DMS79 (cell line): ENCODE measurements at places on chromosomes 12 and 14.

DNA sequence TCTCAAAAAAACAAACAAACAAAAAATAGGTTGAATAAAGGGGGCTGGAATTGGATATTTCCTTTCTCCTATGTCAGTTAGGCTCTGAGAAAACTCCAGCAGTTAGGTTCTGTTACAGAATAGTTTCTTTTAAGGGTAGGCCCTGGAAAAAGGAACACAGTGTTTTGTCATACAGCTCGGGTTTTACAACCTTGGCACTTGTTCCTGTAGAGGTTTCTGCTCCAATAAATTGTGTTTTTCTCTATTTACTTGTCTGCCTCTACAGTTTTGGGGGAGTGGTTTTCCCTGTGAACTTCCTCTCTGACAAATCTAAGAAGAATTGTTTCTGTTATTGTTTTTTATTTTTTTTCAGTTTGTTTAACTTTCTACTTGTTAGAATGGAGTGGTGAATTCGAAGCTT lies 167.6 kb downstream of the ACSS3 start:
- no peak for DNase-seq

DNA sequence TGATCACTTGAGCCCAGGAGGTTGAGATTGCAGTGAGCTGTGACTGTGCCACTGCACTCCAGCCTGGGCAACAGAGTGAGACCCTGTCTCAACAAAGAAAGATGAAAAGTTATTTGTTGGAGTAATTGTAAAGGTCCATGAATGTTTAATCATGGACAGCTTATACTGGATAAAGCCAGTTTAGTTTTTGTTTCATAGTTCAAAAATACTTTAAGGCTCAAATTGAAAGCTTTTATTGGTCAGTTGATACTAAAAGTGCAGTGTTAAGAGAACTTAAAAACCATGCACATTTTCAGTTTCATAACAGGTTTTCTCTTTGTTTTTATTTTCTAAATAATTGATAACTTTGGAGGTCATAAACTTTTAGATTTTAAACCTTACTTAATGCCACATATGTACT lies 108.4 kb downstream of the MON2 start:
- no peak for DNase-seq

DNA sequence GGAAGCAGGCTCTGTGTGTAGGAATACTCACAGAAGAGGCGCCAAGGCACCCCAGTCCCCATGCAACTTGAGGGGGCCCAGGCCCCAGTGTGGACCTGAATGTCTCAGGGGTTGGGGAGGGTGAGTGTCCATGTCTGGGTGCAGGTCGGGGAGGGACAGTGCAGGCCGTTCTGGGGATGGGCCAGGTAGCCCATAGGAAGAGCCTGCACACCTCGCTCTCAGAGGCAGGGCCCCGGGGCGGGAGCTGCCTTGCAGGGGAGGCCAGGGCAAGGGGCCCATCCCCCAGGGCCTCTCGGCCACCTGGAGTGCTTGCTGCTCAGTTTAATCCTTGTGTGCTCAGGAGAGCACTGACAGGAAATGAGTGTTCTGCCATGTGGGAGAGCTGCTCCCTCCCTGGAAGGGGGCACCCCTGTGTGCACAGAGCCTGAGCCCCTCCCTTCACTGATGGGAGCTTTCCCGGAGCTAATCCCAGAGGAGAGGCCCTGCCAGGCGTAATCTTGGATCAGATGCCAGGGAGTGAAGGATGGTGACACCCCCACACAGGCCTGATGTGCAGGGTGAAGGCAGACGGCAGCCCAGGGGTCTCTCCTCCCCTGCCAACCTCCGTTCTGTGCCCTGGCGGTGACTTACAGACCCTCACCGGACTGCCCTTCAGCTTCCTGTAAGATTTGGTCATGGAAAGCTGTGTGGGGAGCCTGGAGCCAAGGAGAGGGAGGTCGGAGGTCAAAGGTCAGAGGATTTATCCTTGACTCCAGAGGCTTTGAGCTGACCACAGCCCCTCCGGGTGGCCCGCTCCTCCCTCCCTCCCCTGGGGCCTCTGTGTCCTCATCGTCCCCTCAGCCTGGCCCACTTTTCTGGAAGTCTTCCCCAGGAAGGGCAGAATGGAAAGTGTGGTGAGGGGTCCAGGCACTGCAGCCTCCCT lies 24.4 kb upstream of the FBRSL1 start:
- DNase-seq: no peak

DNA sequence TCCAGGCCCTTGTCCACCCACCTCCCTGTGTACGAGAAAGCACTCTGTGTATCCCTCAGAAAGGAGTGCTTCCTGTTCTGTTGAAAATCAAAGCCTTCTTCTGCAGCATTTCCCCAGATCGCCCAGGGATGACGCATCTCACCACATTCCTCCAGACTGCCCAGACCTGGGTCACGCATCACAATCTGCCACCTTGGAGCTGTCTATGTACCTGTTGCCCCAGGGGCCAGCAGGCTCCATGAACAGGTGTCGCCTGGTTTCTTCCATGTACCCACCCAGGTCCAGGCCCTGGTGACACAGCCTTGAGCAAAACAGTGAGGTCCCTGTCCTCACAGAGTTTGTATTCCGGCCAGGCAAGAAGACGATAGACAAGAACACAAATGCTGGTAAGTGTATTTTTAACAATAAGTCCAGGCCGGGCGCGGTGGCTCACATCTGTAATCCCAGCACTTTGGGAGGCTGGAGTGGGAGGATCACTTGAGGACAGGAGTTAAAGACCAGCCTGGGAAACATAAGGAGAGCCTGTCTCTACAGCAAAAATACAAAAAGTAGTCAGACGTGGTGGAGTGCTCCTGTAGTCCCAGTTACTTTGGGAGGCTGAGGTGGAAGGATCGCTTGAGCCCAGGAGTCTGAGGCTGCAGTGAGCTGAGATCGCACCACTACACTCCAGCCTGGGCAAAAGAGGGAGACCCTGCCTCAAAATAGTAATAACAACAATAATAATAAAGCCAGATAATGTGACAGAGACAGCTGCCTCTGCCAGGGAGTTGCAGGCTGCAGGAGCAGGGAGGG lies 6.8 kb upstream of the PPP1R13B start:
- DNase-seq: no peak

- DNase-seq: no peak
Measured at GRCh38 chr12:65882486-65882885, 58.2 kb downstream of the HMGA2 start.

GRCh38 chr14:101031721-101032120 lies 128.2 kb upstream of the RTL1 start:
- DNase-seq: no peak

DNA sequence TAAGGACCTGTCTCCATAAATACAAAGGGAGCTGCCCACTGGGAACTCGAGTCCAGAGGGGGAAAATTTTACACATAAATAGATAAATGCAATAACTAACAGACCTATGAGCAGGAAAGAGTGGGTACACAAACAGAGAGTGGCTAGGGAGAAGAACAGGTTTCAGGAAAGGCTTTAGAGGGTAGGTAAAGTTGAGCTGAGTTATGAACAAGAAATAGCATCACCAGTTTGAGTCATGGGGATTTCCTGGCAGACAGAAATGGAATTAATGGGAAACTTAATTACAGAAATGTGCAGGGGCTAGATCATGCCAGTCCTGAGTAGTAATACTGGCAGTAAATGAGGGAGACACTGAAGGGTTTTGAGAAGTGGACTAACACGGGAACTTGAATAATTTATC lies 58.0 kb upstream of the CCDC175 start:
- no peak for DNase-seq

GRCh38 chr12:123991372-123991951 lies 18.4 kb downstream of the ZNF664 start:
- DNase-seq: no peak

GRCh38 chr12:24038211-24038997 lies 88.9 kb upstream of the SOX5 start:
- DNase-seq: no peak

GRCh38 chr14:105168496-105168978 lies at the start of gene JAG2:
TSS of gene JAG2 (minus strand) at chr14:105168776. CDS start at chr14:105168420, 356 bp downstream.
- peak; percentile 15 for DNase-seq

DNA sequence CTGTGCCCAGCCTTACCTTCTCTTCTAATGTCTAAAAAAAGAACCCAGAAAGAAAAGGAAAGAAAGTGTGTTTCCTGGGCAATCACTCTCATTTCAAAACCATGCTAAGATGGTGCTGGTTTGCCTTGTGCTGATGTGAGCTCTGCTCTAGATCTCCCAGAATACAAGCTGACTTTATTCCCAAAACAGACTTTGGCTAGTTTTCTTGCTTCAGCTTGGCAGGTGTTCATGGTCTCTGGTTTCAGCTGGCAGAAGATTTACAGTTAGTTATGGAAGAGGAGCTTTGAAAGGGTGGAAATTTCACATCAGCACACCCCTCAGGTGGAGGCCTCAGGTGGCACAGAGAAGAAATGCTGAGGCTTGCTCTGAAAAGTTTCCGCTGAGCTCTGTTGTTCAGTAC lies 34.4 kb downstream of the PPP1R36 start:
- DNase-seq: no peak

DNA sequence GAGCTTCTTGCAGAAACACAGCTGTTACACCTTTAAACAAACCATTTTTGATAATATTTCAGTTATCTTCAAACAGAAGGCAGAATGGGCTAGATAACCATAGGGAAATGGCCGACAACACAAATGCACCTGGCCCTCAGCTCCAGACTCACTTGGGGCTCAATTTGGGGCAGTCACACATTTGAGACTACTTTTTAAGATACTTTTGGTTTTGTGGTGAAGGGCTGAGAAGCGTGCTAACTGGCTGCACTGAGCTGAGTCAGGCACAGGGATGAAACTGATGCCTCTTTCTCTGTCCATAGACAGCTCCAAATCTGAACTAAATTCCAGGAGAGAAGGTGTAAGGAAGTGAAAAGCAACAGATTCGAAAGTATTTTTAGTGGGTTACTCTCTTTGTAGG lies 18.5 kb upstream of the GRIP1 start:
- no peak for DNase-seq

- no peak for DNase-seq
Measured at GRCh38 chr12:68246350-68246749, 7.1 kb downstream of the IL22 start.

- DNase-seq: no peak
Measured at GRCh38 chr12:9118158-9118557, 2.4 kb upstream of the A2M start.

GRCh38 chr12:19707948-19708409 lies 268.7 kb downstream of the AEBP2 start:
- no peak for DNase-seq

- DNase-seq: no peak
Measured at GRCh38 chr12:101927036-101927435, 49.7 kb downstream of the DRAM1 start.

DNA sequence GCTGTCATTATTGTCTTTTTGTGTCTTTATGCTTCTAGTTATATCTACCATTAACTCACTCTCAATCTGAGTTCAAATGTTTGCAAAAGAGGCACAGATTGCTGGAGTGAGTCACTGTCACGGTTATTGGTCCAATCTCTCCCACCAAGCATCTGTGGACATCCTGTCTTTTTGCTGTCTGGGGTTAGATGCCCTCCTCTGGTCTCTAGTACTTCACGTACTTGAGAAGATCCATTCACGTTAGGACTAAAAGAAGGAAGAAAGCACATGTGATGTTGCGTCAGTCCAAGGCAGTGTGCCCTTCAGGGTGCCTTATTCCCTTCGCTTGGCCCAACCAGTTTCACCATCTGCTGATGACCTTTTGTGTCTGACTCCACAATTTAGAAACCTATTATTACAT lies 72.3 kb upstream of the STXBP6 start:
- no peak for DNase-seq

- no peak for DNase-seq
Measured at GRCh38 chr14:39731912-39732311, 299.7 kb upstream of the FBXO33 start.

- DNase-seq: no peak
Measured at GRCh38 chr14:51473808-51474565, 177.7 kb upstream of the FRMD6 start.

GRCh38 chr12:79486154-79486553 lies 204.6 kb downstream of the PAWR start:
- no peak for DNase-seq

DNA sequence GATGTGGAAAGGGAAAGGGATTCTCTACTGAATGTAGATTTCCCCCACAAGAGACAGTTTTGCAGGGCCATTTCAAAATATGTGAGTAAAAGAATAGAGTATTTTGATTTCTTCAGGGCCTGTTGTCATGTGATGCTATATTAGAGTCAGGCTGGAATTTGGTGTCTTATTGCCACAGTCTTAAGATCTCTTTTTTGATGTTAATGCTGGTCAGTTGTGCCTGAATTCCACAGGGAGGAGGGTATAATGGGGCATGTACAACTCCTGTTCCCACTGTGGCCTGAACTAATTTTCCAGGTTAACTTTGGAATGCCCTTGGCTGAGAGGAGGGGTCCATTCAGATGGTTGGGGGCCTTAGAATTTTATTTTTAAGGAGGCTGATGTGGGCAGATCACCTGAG lies 111.0 kb upstream of the MAX start:
- no peak for DNase-seq

DNA sequence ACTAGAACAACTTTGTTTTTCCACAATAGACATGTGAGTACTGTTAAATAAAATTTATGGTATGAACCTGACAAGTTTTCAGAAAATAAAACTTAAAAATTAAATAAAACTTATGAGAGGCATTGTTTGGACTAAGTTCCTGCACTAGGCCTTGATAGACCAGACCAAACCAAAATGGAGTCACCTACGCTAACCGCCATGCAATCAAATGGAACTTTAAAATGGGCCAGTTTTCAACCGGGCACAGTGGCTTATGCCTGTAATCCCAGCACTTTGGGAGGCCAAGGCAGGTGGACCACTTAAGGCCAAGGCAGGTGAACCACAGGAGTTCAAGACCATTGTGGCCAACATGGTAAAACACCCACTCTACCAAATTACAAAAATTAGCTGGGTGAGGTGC lies 5.1 kb upstream of the RFC5 start:
- DNase-seq: no peak

GRCh38 chr14:100815478-100816285 lies 10.2 kb upstream of the MEG3 start:
- DNase-seq: no peak

DNA sequence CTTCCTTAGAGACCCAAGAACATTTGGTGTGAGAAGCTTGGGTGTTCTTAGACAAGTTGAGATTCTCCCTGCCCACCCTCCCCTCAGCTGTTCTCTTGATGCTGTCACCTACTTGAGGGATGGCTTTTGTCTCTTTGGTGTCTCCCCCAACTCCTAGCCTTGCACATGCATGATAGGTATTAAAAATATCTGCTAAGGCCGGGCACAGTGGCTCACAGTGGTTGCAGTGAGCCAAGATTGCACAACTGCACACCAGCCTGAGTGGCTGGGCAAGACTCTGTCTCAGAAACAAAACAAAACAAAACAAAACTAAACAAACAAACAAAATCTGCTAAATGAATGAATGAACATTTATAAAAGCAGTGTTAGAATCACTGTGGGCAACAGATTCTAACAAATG lies 261.1 kb downstream of the AKAP6 start:
- DNase-seq: no peak

DNA sequence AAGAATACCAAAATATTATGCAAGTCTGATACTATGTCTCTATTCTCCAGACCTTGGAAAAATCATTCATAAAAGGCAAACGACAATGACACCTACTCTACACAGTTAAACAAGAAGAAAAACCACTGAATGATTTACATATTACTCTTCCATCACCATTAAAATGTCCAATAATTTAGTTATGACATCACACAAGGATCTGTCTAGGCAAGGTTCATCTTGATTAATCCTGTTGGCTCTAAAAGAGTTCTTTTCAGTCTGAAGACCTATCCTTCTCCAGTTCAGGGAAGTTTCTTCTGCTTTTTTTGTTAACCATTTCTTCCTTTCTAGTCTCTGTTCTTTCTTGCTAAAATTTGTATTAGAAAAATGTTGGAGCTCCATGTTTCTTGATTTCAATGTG lies 64.0 kb downstream of the OSBPL8 start:
- DNase-seq: no peak

- DNase-seq: no peak
Measured at GRCh38 chr14:71985538-71986189, 53.4 kb downstream of the RGS6 start.

- DNase-seq: no peak
Measured at GRCh38 chr14:89128311-89129026, 288.6 kb downstream of the FOXN3 start.
